Epithelial cell of alveolus of lung (primary cell): ENCODE measurements at places on chromosomes 1 and 21. TPM values are rescaled to one million over a fixed set of nuclear protein-coding genes. Genes with fewer than 3 reads are reported as not detected.

Gene RNF186
- total RNA-seq: not detected in 2 replicates

Gene CNTN2
- total RNA-seq: not detected in 2 replicates

Gene PCNT
- total RNA-seq: 13.7 and 14.4 TPM in 2 replicates

Gene F5
- total RNA-seq: under 0.01 TPM in 1 of 2 replicates, not detected in the other

Gene GNG12
- total RNA-seq: 90.1 and 123 TPM in 2 replicates

Gene ATF3
- total RNA-seq: 3.6 and 9.1 TPM in 2 replicates

Gene OR2T2
- not detected in 2 replicates for total RNA-seq

Gene NDUFS5
- total RNA-seq: 413 and 614 TPM in 2 replicates

Gene NID1
- total RNA-seq: 109 and 336 TPM in 2 replicates

Gene CLCNKA
- not detected in 2 replicates for total RNA-seq

Gene NCDN
- 27.9 and 28.6 TPM in 2 replicates for total RNA-seq

Gene NUCKS1
- 99.6 and 109 TPM in 2 replicates for total RNA-seq

Gene FAM72C
- 0.72 and 2.1 TPM in 2 replicates for total RNA-seq

Gene TMOD4
- total RNA-seq: not detected in 2 replicates

Gene CD1D
- total RNA-seq: 7.8 and 17.6 TPM in 2 replicates

Gene ALX3
- total RNA-seq: not detected in 2 replicates

Gene OR2L3
- not detected in 2 replicates for total RNA-seq
